ENCODE measurements at places on chromosomes 11 and 22.

DNA sequence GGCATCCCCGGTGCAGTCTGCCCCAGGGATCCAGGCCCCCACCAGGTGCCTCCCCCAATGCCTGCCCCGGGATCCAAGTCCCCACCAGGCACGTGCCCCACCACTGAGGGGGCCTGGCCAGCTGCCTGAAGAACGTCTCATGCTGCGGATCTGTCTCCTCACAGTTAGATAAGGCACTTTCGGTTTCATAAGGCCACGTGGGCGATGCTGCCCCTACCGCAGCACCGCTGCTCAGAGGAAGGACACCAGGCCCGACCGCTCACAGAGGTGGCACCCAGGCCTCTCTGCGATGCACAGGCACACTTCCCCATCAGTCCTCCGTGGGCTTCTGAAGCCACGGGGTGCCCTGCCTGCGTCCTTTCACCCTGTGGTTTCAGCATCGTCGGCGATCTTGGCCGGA is 68.1 kb upstream of the BID start:
- DNase-seq = no peak

DNA sequence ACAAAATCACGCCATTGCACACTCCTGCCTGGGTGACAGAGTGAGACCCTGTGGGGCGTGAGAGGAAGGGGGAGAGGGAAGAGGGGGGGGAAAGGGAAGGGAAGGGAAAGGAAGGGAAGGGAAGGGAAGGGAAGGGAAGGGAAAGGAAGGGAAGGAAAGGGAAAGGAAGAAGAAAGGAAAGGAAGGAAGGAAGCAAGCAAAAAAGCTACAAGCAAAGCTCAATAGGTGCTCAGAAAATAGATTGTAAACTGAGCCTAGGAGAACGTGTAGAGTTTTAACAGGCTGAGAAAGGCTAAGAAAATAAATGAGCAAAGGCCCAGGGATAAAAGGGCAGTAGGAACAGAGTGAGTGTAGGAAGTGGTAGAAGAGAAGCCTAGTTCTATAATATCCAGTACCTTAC is 30.8 kb upstream of the GDPD4 start:
- DNase-seq = no peak

DNA sequence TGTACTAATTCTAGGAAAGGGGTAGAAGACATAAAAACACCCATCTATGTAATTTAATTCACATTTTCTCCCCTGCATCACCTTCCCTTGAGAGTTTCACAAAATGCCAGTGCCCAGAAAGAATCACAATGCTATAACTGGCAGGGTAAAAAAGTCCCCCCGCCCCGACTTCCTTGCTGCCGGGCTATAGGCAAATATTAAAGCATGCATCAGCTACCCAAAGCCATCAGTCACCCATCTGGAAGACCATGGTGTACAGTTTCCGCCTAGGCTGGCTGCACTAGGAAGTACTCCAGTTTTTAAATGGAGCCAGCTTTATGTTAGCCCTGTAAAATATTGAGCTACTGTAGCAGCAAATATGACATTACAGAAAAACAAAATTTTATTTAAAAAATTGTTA is 67.8 kb downstream of the ST14 start:
- no peak for DNase-seq

- DNase-seq = no peak
These were observed 944 bp downstream of the C11orf86 start for GRCh38 chr11:66976028-66976467.

DNA sequence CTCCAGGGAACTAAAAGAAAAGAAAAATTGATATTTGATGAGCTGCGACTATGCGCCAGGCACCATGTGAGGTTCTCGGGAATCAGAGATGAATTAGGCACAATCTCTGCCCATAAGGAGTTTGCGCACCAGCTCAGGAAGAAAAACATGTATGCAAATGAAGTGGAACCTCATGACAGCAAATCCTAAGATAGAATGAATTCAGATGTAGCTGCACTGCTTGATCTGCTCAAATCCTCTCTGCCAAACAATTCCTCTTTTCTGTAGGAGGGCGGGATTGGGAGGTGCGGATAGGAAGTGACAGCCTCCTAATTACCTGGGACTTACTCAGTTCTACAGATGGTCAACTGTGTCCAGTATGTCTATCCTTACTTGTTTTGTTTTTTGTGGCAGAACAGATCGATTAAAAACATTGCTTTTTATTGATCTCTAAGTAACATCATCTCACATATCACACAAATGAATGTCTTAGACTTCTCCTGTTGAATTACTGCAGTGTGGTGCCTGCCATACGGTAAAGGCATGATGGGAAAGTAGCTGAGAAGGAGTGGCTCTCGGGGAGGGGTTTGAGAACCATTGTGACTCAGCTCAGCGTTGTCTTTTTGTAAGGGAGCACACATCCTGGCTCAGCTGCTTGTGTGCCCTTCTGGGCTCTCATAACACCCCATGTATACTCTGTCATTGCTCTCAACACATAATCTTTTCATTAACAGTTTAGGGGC is 13.9 kb downstream of the CRTAM start:
- no peak for DNase-seq

- DNase-seq = no peak
These were observed 63.0 kb upstream of the THY1 start for GRCh38 chr11:119486016-119486415.

DNA sequence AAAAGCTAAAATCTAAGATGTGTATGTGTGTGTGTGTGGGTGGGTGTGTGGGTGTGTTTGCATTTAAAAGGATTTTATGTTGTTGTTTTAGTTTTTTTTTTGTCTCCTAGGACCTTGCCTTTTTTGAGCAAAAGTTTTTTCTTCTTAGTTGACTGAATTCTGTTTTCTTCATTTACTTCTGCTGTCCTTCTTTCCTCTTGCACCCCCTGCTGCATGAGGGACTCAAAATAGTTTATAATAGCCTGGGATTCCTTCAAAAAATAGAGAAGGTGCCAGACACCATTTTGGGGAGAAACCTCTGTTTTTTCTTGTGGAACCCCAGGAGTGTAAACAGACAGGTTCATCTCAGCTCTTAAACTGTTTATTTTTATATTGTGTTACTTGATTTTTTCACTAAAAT is 817.7 kb downstream of the TBC1D22A start:
- DNase-seq = no peak

GRCh38 chr11:34242037-34242625 is 115.7 kb downstream of the ABTB2 start:
- DNase-seq = no peak

- no peak for DNase-seq
These were observed 146.2 kb downstream of the RBFOX2 start for GRCh38 chr22:35882211-35883030.

DNA sequence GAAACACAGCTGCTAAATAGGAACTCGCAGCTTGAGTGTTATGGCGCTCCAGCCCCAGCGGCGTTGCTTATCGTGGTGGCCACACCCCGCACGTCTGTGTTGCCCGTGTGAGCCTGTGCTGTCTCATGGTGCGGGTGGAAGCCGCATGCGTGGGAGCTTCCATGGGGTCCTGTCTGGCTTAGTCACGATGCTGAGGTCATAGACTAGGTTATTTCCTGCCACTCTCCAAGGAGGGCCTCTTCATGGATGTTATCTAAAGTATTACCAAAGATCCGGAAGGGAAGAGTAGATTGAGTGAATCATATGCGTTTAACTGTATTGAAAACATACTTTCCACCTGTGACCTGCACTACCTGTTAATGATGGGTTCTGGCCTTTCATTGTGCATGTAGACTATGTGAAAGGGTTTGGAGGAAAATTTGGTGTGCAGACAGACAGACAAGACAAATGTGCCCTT is 21.7 kb downstream of the CTTN start:
- DNase-seq = no peak

GRCh38 chr22:17767233-17768065 is 6.8 kb downstream of the BID start:
- DNase-seq = no peak

DNA sequence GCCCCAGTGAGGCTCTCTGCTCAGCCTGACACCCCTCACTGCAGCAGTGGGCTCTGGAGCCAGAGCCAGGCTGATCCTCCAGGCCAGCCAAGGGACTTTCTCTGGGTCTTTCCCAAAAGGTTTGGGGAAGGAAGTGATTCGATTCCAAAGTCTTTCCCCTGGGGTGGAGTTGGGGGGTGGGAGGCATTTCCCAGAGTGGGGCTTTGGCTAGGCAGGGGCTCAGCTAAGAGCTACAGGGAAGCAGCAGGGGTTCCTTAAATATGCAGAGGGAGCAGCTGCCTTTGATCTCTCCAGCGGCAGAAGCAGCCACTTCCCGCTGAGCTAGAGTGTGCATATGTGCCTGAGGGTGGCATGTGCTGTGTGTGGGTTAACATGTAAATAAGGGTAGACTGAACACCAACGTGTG is 192.9 kb downstream of the INSC start:
- DNase-seq = no peak

DNA sequence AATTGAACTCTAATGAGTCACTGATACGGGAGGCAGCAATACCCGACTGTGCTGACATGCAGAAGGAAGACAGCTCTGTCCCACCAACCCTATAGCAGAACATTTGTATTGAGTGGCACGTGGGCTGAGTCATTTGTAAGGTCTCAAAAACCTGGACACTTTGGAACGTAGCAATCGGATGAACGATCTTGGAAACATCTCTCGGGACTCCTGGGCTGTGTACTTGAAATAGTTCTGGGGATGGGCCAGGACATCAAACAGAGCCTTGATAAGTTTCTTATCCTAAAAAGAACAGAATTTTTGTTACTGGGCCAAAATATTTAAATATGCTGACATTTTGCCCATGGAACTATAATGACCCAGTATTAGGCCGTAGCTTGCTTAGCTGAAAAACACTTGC is 17.1 kb upstream of the NRIP3 start:
- no peak for DNase-seq

DNA sequence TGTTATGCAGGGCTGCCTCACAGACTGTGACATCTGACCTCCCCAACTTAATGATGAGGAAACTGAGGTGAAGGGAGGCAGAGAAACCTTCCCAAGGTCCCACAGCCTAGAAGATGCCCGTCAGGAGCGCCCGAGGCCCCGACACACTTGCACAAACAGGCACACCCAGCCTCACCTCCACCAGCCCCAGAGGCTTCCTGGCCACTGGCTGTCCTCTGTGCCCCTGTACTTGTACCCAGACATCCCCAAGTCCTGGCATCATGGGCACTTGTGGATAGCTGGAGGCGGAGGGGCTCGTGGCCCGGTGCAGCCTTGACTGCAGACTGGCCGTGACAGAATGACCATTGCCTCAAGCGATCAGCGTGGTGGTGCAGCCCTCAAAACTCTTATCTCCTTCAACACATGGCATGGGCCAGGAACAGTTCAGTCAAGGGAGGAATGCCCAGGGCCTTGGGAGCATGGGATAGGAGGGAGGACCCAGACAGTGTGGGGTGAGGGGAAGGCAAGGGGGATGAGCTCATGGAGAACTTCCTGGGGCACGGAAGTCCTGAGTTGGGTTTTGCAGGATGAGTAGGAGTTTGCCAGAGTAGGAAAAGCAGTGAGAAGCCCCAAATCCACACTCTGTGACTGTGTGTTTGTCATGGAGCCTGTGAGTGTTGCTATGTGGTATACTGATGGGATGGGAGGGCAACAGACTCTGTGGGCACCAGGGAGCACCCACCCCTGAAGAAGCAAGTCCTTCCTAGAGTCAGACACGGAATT is 25.8 kb upstream of the PPARA start:
- DNase-seq = no peak

- DNase-seq = no peak
These were observed 43.7 kb downstream of the MICAL3 start for GRCh38 chr22:17980638-17981051.

DNA sequence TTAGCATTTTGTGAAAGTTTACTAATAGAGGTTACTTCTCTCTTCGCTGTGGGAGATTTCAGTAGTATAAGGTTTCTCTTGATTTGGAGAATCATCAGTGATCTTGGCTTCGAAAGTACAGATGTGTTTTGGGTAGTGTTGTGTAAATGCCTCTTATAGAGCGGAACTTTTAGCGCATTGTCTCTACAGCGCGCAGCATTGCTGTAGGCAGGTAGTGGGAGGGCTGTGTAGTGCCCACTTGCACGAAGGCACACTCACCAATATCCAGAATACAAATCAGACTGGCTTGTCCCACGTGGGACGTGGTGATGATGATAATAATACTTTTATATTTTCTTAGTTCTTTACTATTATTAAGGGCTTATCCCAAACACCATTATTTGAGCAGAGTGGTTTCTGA is 51.4 kb downstream of the FAM83F start:
- DNase-seq = no peak
